ENCODE measurements at places on chromosomes 12 and 14.

DNA sequence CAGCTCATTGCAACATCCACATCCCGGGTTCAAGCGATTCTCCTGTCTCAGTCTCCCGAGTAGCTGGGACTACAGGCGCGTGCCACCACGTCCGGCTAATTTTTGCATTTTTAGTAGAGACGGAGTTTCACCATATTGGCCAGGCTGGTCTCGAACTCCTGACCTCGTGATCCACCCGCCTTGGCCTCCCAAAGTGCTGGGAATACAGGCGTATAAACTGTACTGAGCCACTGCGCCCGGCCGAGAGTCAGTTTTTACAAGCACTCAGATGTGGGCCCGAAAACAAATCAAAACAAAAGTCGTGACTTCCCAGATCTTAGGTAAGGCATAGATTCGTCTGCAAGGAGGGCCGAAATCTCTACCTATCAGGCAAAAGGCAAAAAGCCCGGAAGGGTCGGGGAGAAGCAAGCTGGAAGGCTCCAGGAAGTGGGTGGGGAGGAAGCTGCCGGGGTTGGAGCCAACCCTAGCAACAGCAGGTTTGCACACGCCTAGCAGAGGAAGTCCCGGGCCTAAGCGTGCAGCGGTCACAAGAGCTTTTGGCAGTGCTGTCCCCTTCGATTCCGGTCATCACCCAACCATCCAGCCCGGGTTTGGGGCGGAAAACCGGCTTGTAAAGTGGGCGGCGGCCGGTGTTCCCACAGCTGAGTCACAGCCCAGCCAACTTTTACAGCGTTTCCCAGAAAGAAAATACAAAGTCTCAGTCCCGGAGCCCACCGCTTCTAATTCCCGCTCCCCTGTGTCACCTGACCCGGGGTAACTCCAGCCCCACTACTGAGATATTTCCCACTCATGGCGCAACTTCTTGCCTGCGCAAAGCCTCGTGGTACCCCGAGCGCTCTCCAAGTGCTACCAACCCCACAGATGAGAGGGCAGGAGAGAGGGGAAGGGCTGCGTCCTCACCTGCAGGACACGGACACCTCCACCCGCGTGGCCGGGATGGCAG is 583 bp downstream of the CPNE8 start:
- peak overlapping the region; percentile 49 for H3K4me3 ChIP-seq
- peaks cover 3% of the 10 kb centered on the region for H3K27me3 ChIP-seq
- H3K27ac ChIP-seq = peak overlapping the region; percentile 96
- H3K36me3 ChIP-seq = no peaks in the 10 kb centered on the region

DNA sequence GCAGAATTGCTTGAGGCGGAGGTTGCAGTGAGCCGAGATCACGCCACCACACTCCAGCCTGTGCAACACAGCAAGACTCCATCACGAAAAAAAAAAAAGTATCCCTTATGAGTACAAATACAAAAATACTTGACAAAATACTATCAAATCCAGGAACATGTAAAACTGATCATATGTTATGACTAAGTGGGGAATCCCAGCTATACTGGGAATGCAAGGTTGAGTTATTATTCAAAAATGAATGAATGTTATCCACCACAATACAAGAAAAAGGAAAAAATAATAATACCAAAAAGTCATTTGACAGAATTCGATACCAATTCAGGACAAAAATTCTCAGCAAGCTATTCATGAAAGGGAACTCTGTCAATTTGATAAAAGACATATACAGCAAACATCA is 32.6 kb downstream of the MOK start:
- no peak overlapping the region for H3K27ac ChIP-seq
- no peaks in the 10 kb centered on the region for H3K36me3 ChIP-seq
- no peak for DNase-seq

GRCh38 chr12:65996146-65996545 is 134.4 kb downstream of the LLPH start:
- no peak overlapping the region for H3K27ac ChIP-seq
- H3K27me3 ChIP-seq = no peaks in the 10 kb centered on the region
- DNase-seq = no peak
- H3K36me3 ChIP-seq = no peaks in the 10 kb centered on the region

GRCh38 chr12:56086608-56087007 is 6.6 kb downstream of the ERBB3 start:
- H3K27me3 ChIP-seq = no peaks in the 10 kb centered on the region
- DNase-seq = no peak
- H3K4me3 ChIP-seq = no peak overlapping the region
- no peaks in the 10 kb centered on the region for H3K36me3 ChIP-seq
- H3K4me1 ChIP-seq = no peaks in the 10 kb centered on the region

DNA sequence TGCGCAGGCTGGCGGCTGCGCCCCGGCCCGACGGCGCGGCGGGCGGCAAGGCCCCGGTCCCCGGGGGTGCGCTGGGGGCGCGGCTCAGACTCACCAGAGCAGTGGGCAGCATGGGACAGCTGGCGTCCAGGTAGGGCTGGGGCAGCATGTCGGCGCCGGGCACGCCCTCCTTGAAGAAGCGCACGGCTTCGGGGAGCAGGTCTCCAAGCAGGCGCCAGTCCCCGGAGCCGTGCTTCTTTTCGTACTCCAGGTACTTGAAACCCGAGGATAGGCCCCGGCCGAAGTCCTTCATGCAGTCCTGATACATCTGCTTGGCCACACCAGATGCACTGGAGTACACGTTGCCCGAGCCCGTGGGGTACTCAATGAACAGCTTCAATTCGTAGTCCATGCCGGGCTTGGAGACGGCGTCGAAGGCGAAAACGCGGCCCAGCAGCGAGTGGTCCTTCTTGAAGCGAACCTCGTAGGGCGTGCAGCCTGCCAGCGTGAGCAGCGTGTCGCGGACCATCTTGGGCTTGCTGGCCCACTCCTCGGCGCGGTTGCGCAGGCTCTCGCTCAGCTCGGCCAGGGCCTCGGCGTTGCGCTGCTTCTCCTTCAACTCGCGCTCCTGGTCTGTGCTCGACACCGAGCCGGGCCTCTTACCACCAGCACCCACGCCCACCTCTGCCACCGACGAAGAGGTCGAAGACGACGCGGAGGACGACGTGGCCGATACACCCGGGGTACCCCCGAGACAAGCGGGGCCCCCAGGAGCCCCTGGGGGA is 2.2 kb downstream of the IRF2BPL start:
- no peak for DNase-seq
- peak overlapping the region; percentile 100 for H3K27ac ChIP-seq
- H3K36me3 ChIP-seq = peaks cover 29% of the 10 kb centered on the region
- H3K27me3 ChIP-seq = no peaks in the 10 kb centered on the region

DNA sequence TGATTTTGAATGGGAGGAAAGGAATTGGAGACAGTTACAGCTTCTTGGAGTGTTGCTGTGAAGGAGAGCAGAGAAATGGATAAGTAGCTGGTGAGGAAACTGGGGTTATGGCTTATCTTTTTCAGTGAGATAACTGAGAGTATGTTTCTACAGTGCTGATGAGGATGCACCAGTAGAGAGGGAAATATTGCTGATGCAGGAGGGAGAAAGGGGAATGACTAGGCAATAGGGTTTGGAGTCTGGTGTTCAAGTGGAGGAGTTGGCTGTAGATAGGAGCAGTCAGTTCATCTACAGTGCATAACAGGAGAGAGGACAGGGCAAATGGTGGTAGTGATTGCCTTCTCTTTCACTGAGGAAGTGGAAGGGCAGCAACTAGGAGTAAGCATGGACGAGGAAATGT is 33.0 kb downstream of the SPATS2 start:
- DNase-seq = no peak
- no peak overlapping the region for H3K4me3 ChIP-seq
- H3K27me3 ChIP-seq = no peaks in the 10 kb centered on the region
- no peak overlapping the region for H3K27ac ChIP-seq
- H3K36me3 ChIP-seq = no peaks in the 10 kb centered on the region

- no peaks in the 10 kb centered on the region for H3K27me3 ChIP-seq
- no peaks in the 10 kb centered on the region for H3K36me3 ChIP-seq
- DNase-seq = no peak
Observed at GRCh38 chr14:54877015-54877702, 25.5 kb downstream of the GCH1 start.

- no peaks in the 10 kb centered on the region for H3K36me3 ChIP-seq
- no peak for DNase-seq
- no peak overlapping the region for H3K27ac ChIP-seq
- H3K27me3 ChIP-seq = peaks cover 3% of the 10 kb centered on the region
- H3K4me3 ChIP-seq = no peak overlapping the region
Observed at GRCh38 chr12:68259318-68259940, 6.0 kb upstream of the IL22 start.

DNA sequence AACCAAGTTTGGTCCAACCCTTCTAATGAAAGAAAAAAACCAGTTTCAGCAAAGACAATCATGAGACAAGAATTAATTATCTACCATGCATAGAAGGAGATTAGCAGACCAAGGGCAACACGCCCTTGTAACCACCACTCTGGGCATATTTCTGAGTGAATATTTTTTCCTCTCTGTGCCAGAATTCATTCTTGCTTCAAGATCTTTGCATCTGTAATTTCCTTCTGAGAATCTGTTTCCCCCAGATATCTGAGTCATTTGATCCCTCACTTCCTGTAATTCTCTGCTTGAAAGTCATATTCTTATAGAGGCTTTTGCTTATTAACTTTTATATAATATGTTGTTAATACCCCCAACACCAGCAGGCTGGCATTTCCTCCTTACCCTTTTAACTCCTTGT is 243.7 kb downstream of the SLC16A7 start:
- no peaks in the 10 kb centered on the region for H3K27me3 ChIP-seq
- H3K27ac ChIP-seq = no peak overlapping the region
- no peaks in the 10 kb centered on the region for H3K36me3 ChIP-seq
- no peak overlapping the region for H3K4me3 ChIP-seq
- DNase-seq = no peak

GRCh38 chr14:58656671-58657411 is 19.1 kb downstream of the DACT1 start:
- no peaks in the 10 kb centered on the region for H3K4me1 ChIP-seq
- DNase-seq = no peak
- H3K36me3 ChIP-seq = no peaks in the 10 kb centered on the region
- H3K27me3 ChIP-seq = no peaks in the 10 kb centered on the region
- no peak overlapping the region for H3K4me3 ChIP-seq
- no peak overlapping the region for H3K27ac ChIP-seq

DNA sequence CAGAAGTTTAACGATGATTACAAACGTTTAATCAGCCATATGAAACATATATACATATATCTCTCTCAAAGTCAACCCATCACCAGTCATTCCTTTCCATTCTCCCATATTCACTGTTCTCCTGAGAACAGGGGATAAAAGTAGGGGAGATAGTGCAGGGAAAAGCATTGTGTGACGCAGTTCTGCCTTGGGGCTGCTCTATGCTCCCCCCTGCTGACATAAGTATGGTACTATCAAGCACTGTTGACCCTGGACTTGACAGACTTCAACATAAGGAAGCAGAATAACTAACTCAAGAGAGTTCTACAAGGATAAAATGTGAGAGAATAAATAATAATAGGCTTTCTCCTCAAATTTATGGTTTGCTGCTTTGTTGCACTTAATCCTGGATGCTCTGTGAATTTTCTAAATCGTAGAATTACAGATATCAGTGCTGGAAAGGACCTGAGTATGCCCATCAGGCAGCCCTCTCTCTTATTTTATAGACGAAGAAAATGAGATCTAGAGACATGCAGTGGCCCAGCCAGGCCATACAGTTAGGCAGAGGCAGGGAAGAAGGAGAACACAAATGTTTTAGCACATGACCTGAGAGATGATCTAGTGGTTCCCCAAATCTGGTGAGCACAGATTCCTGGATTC is 87.2 kb downstream of the SCN8A start:
- H3K36me3 ChIP-seq = no peaks in the 10 kb centered on the region
- no peak overlapping the region for H3K4me3 ChIP-seq
- no peak for DNase-seq
- H3K27ac ChIP-seq = no peak overlapping the region
- H3K27me3 ChIP-seq = peaks cover 10% of the 10 kb centered on the region
- no peaks in the 10 kb centered on the region for H3K4me1 ChIP-seq

GRCh38 chr12:112570096-112570495 is 151.3 kb downstream of the PTPN11 start:
- H3K4me3 ChIP-seq = no peak overlapping the region
- H3K27me3 ChIP-seq = peaks cover 31% of the 10 kb centered on the region
- H3K27ac ChIP-seq = no peak overlapping the region
- DNase-seq = no peak
- H3K36me3 ChIP-seq = no peaks in the 10 kb centered on the region

DNA sequence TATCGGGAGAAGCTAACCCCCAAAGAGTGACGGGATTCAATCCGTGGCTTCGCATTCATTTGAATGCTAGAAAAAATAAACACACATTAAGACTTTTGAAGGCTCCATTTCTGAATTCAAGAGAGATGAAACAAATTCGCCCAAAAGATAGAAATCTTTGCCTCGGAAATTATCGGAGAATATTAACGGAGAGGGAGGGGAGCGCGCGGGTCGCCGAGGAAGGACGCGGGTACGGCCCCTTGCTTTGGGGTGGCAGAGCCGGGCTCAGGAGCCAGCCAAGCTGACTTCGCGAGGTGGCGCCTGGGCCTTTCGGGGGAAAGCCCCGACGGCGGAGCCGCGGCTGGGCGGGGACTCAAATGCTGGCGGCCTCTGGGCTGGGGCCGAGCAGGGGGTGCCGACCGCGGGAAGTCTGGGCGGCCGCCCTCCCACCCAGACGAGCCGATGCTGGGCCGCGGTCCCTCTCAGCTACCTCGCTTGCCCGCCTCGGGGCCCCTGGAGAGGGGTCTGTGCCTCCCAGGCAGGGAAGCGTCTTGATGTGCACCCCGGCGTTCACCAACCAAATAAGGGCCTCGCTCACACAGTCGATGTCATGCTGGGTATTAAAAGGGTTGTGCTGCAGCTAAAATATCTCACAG is 14.7 kb downstream of the NKX2-1 start:
- H3K4me3 ChIP-seq = no peak overlapping the region
- H3K4me1 ChIP-seq = peaks cover 12% of the 10 kb centered on the region
- H3K27ac ChIP-seq = no peak overlapping the region
- no peak for DNase-seq
- peaks cover 100% of the 10 kb centered on the region for H3K27me3 ChIP-seq

GRCh38 chr14:98298481-98299244 is 973.3 kb downstream of the BCL11B start:
- no peak for DNase-seq
- H3K4me1 ChIP-seq = no peaks in the 10 kb centered on the region
- H3K27ac ChIP-seq = no peak overlapping the region

DNA sequence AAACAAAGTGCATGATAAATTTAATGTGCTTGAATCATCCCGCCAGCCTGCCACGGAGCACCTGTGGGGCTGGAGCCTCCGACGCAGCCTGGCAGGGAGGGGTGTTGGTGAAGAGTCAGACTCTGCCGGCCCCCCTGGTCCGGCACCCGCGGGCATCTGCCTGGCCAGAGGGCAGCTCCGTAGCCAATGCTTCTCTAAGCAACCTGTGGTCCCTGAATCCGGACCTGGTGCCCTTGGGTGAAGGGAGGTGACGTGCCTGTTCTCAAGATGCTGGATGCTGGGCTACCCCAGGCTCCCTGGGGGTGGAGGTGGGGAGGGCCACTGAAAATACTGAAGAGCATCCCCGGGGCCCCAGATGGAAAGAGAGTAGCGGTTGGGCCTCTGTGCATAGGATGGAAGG is 158.6 kb upstream of the C14orf180 start:
- H3K4me3 ChIP-seq = no peak overlapping the region
- H3K36me3 ChIP-seq = no peaks in the 10 kb centered on the region
- no peaks in the 10 kb centered on the region for H3K27me3 ChIP-seq
- no peak overlapping the region for H3K27ac ChIP-seq
